T-helper 2 cell (primary cell): ENCODE measurements at places on chromosomes 5 and 9.

GRCh38 chr9:125470767-125471580 is 209.3 kb downstream of the GAPVD1 start:
- no peak for DNase-seq

GRCh38 chr5:66841264-66841663 is 245.1 kb downstream of the MAST4 start:
- no peak for DNase-seq

DNA sequence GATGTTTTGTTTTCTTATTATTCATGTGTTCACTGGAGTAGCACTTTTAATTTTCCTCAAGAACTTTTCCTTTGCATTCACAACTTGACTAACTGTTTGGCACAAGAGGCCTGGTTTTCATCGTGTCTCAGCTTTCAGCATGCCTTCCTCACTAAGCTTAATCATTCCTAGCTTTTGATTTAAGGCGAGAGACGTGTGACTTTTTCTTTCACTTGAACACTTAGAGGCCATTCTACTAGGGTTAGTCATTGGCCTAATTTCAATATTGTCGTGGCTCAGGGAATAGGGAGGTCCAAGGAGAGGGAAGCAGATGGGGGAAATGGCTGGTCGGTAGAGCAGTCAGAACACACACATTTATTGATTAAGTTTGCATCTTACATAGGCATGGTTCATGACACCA is 94.0 kb downstream of the ZNF462 start:
- no peak for DNase-seq

DNA sequence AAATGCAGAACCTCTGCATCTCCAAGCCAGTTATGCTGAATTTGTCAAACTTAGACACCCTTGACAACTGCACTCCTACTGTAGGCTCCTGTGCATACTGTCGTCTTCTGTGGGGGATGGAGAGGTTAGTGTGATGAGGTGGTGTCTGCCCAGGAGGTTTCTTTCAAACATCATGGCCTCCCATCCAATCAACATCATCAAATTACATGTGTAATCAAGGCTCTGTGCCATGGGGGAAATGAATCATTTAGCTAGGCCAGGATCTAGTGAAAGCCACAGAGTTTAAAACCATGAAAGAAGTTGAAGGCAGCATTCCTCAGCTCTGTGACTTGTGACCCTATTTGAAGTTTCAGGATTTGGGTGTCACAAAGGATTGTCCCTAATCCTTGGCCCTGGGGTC is 240.6 kb downstream of the MARCHF11 start:
- DNase-seq, result no peak

- DNase-seq, result no peak
Observed at GRCh38 chr9:110835404-110835803, 166.8 kb downstream of the MUSK start.

GRCh38 chr5:15734058-15734457 is 234.1 kb downstream of the FBXL7 start:
- DNase-seq, result no peak

GRCh38 chr5:108649106-108649505 is 98.6 kb upstream of the FER start:
- DNase-seq, result no peak

DNA sequence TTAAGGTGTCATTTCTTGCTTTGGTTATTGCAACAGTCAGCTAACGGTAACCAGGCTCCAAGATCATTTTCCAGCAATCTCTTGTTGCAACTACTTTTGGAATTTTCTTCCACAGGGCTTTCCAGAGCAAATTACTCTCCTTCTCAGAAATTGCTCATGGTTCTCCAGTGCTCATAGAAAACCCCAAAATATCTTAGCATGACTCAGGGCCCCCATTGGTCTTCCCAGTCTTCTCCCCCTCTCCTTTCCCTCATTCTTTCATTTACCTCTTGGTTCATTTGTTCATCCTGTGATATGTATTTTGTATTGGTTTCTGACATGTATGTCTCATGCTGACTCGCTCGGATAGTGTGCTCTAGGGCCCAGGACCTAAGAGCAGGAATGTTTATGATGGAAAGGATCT is 35.6 kb downstream of the WWC1 start:
- no peak for DNase-seq

GRCh38 chr5:17257705-17258273 is 40.4 kb downstream of the BASP1 start:
- DNase-seq, result no peak

DNA sequence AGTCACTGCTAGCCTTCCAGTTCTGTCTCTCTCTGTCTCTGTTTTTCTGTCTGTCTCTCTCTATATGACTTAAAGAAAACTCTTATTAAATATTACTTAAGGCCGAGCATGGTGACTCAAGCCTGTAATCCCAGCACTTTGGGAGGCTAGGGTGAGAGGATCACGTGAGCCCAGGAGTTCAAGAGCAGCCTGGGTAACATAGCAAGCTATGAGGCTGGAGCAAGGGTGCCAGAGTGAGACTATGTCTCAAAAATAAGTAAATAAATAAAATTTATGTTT is 1.7 kb upstream of the GBGT1 start:
- no peak for DNase-seq

- no peak for DNase-seq
Observed at GRCh38 chr9:70480405-70480980, 66.0 kb upstream of the KLF9 start.

DNA sequence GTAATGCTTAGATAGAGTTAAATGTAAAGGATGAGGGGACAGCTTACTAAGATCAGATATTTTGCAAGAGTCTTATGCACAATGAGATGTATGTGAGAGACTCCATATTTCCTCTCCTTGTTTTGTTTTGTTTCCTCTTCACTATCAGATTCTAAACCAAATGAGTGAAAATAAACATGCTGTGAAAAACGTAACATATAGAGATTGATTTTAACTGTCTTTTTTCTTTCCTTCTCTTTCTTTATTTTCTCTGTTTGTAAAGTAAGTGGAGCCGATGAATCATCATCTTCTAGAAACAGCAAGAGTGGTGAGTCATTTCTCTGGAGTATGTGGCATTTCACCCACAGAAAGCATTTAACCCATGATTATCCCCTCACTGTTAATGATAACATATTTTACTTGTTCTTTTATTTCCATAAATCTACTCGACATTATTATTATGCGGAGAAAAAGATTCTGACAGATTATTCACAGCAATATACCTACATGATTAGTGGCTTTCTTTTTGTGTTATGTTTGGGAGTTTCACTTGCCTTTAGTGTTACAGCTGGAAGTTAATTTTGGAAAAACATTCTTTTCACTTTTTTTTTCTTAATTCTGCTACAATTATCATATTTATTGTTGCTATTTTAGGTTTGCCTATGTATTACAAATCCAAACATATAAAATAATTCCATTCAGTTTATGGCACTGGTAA is 2.1 kb upstream of the ANXA1 start:
- DNase-seq, result peak; percentile 89

- no peak for DNase-seq
Observed at GRCh38 chr5:94316916-94317838, 301.2 kb downstream of the KIAA0825 start.

DNA sequence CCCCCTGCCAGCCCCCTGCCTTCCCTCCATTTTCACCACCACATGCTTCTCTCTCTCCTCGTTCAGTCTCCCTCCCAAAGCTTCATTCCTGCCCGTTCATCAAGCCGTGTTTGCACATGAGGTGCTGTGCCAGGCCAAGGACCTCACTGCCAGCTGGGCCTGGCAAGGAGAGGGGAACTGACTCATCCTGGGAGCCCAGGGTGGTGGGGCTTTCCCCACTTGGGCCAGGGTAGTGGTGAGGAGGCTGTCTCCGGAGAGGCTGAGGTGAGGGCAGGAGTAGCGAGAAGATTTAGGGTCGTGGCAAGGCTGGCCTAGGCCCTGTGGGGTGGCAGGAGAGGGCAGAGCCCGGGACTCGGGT is 30.4 kb upstream of the NOTCH1 start:
- no peak for DNase-seq

GRCh38 chr9:16179566-16179965 is 626.7 kb downstream of the CCDC171 start:
- no peak for DNase-seq

DNA sequence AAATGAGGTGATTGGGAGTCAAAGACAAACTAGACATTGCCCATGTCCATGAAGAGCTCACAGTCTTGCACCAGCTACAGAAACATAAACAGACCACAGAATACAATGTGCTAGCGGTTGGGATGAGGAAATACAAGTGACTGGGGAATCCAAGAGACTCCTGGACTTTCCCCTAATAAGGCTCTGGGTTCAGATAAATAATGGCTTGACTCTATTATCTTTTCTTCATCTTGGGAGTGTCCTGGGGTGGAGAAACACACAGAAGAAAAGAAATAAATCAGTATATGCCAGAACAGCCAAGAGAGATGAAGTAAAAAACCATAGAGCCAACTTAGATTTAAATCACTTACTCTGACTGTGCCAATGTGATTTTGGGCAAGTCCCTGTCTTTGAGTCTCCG is 227.8 kb downstream of the PAPPA start:
- no peak for DNase-seq

- DNase-seq, result no peak
Observed at GRCh38 chr9:95182854-95183563, 134.5 kb downstream of the FANCC start.

DNA sequence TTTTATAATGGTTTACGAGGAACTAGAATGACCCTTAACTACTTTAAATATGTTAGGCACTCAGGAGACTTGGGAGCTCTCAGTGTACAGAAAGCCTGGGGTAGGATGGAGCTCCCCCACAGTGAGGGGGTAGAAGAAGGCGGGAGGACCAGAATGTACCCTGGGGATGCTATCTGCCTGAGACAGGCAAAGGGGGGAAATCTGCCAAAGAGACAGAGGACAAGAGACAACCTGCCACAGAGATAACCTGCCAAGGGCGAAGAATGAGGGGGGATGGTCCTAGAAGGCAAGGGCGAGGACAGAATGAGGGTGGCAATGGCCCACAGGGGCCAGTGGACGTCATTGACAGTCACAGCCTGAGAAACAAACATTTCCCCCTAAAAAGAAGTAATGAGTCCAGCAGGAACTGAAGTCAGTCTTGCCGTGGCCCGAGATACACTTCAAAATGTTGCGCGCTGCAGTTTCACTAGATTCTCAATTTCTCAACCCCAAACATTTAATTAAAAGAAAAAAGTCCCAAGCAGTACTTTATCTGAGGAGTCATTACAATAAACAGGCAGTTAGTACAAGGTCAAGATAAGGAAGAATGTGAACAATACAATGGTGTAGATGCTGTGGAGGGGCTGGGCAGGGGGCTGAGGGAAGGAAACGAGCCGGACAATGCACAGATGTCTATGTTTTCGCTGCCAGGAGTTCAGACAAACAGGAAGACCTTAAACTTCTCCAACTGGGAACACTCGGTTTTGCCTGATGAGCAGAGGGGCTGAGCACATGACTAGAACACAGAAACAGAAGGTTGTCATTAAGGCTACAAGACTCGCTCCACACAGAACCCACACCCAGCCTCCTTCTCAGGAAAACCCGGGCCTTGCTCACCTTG is 125.0 kb downstream of the LHFPL2 start:
- DNase-seq, result no peak

DNA sequence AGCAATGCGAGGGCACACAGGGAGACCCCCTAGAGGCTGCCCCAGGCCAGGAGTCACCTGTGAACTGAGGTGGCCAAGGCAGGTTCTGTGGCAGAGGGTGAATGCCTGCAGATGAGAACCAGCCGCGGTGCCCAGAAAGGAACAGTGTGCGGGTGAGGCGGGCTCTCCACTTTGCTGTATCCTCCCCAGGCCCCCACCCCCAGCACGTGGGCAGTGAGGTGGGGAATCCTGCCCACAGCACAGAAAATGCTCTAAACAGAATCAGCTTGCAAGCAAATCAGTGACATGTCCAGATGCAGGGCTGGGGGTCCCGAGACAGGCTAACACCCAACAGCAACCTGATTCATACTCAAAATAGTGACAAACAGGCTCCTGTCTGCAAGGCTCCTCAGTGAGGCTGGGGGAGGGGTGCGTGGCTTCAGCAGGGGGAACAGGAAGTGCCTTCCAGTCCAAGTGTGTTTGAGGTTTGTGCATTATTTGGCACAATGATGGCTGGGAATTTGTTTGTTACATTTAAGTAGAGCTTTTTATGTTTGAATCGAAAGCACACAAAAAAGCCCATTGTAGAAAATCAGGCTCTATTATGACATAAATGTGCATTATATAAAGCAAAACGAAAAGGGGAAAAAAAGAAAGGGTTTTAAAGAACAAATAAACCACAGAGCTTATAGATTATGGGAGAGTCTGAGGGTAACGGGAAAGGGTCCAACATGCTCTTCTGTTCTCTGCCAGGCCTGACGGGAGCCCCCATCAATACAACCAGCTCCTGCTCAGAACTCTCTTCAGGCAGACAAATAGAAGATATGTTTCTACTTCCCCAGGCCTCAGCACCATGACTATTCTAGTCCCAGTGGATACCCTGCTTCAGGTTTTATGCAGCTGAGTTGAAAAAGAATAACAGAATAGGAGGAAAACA is 201.3 kb downstream of the HSD17B3 start:
- DNase-seq, result no peak
